ENCODE measurements at places on chromosomes 13 and 19.

- H3K27me3 ChIP-seq = no peaks in the 10 kb centered on the region
- no peak overlapping the region for H3K4me3 ChIP-seq
- H3K27ac ChIP-seq = no peak overlapping the region
- peaks cover 11% of the 10 kb centered on the region for H3K4me1 ChIP-seq
- H3K36me3 ChIP-seq = no peaks in the 10 kb centered on the region
Measured at GRCh38 chr13:77786695-77787287, 89.3 kb downstream of the SLAIN1 start.

DNA sequence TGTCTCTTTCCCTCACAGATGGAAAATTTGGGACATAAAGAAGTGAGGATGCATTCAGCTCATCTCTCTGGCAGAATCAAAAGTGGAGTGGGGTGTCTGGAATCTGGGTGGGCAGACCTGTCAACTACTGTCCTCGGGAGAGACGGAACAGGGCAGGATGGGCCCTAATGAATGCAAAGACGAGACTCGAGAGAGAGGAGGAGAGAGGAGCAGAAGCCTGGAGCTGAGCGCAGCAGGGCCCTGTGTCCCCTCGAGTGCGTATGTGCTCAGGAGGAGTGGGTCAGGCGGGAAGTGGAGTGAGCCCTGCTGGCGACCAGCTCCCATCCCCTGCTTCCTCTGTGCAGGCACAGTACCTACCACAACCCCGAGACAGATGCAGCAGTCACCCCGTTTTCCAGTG is 78.9 kb downstream of the TEX29 start:
- H3K4me3 ChIP-seq = no peak overlapping the region
- no peaks in the 10 kb centered on the region for H3K27me3 ChIP-seq
- no peak for DNase-seq

- peaks cover 3% of the 10 kb centered on the region for H3K27me3 ChIP-seq
- H3K27ac ChIP-seq = no peak overlapping the region
- H3K36me3 ChIP-seq = no peaks in the 10 kb centered on the region
- no peak for DNase-seq
- peaks cover 15% of the 10 kb centered on the region for H3K4me1 ChIP-seq
Measured at GRCh38 chr13:109357751-109358471, 428.5 kb downstream of the IRS2 start.

GRCh38 chr19:9296336-9296735 is 13.3 kb downstream of the ZNF699 start:
- no peaks in the 10 kb centered on the region for H3K27me3 ChIP-seq
- peaks cover 71% of the 10 kb centered on the region for H3K36me3 ChIP-seq
- no peak for DNase-seq

- no peaks in the 10 kb centered on the region for H3K27me3 ChIP-seq
- H3K4me3 ChIP-seq = no peak overlapping the region
- no peak overlapping the region for H3K27ac ChIP-seq
- no peaks in the 10 kb centered on the region for H3K4me1 ChIP-seq
Measured at GRCh38 chr13:97491452-97491851, 57.5 kb downstream of the RAP2A start.

- H3K4me3 ChIP-seq = peak within 1 kb of the TSS; percentile 49
- peak within 1 kb of the TSS; percentile 57 for H3K27ac ChIP-seq
- peak; percentile 61 for DNase-seq
Measured at GRCh38 chr19:38877781-38878574, at the start of gene RINL. TSS of gene RINL (minus strand) at chr19:38878275. CDS start at chr19:38876742, 1,533 bp downstream.

DNA sequence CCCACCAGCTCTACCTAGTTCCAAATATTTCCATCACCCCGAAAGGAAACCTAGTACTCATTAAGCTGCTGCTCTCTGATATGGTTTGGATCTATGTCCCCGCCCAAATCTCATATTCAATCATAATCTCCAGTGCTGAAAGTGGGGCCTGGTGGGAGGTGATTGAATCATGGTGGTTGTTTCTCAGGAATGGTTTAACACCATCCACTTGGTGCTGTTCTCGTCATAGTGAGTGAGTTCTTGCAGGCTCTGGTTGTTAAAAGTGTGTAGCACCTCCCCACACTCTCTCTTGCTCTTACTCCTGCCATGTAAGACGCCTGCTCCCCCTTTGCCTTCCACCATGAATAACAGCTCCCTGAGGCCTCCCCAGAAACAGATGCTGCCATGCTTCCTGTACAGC is 43.4 kb upstream of the MED4 start:
- H3K36me3 ChIP-seq = no peaks in the 10 kb centered on the region
- H3K27ac ChIP-seq = no peak overlapping the region
- no peak for DNase-seq
- H3K27me3 ChIP-seq = no peaks in the 10 kb centered on the region
- H3K4me3 ChIP-seq = no peak overlapping the region
- H3K4me1 ChIP-seq = peaks cover 20% of the 10 kb centered on the region

DNA sequence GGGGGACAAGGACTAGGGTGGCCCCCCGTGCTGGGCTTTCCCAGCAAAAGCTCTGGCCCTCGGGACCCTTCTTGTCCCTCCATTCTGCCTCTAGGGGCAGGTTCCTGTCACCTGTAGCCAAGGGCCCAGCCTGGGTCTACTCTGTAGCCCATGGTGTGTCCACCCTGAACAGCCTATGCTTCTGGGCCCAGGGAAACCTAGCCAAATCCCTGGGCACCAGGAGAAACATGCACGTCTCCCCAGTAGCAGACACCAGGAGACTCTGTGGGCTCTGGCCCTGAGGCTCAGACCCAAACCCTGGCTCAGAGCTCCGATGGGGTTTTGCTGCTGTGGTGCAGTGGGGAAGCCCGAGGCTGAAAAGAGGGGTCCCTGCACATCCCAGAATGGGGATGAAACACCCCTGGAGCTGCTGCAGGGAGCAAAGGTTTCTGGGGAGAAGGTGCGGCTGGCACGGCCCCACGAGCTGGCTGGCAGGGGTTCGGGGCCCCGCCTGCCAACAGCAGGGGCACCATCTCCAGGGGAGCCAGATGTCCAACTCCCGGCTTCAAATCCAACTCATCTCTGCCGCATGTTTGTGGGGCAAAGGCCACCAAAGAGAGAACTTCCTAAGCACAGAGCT is 18.2 kb downstream of the CEBPG start:
- no peak for DNase-seq
- H3K27ac ChIP-seq = no peak overlapping the region
- H3K36me3 ChIP-seq = peaks cover 12% of the 10 kb centered on the region
- H3K4me3 ChIP-seq = no peak overlapping the region
- no peaks in the 10 kb centered on the region for H3K27me3 ChIP-seq
- H3K4me1 ChIP-seq = peaks cover 74% of the 10 kb centered on the region

GRCh38 chr13:106367361-106367971 is 168.0 kb downstream of the EFNB2 start:
- H3K4me1 ChIP-seq = no peaks in the 10 kb centered on the region
- no peaks in the 10 kb centered on the region for H3K27me3 ChIP-seq
- no peak overlapping the region for H3K27ac ChIP-seq
- no peaks in the 10 kb centered on the region for H3K36me3 ChIP-seq
- no peak overlapping the region for H3K4me3 ChIP-seq
- no peak for DNase-seq
